ENCODE measurements at places on chromosomes 2 and 18.

- DNase-seq: no peak
These were observed 90.2 kb downstream of the NCK2 start for GRCh38 chr2:105834931-105835330.

DNA sequence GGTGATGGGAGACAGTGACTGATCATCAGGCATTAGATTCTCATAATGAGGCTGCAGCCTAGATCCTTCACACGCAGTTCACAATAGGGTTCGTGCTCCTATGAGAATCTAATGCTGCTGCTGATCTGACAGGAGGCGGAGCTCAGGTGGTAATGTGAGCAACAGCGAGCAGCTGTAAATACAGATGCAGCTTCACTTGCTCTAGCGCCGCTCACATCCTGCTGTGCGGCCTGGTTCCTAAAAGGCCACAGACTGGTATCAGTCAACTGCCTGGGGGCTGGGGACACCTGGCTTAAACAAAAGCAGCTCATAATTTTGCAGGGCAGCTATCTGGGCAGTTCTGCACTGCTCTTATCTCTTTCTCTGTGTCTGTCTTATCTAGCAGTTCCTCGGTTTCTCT, 20.4 kb upstream of the CD226 start:
- DNase-seq: no peak

- no peak for DNase-seq
These were observed 7.3 kb downstream of the ACMSD start for GRCh38 chr2:134845719-134846118.

DNA sequence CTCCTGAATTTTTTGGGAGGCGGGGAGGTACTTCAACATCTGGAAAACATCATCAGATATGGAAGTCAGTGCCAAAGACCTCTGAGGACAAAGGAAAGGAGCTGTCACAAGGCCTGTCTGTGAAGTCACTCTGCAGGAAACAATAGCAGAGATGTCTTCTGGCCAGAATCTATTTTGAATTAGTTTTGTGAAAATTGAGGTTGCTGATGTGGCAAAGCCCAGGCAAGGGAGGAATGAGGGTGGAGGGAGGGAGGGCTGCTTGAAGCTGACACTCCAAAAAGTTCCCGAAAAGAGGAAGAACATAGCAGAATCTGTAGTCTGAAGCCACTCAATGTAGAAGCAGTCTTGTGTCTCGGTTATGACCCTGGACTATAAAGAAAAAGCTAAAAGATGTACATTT, 151.1 kb upstream of the LHCGR start:
- DNase-seq: no peak

Measured in germinal center (tissue), 1 donor.